ENCODE measurements at places on chromosomes 5 and 9.

- DNase-seq, result no peak
Observed at GRCh38 chr5:172645271-172646055, 4.4 kb downstream of the NEURL1B start.

DNA sequence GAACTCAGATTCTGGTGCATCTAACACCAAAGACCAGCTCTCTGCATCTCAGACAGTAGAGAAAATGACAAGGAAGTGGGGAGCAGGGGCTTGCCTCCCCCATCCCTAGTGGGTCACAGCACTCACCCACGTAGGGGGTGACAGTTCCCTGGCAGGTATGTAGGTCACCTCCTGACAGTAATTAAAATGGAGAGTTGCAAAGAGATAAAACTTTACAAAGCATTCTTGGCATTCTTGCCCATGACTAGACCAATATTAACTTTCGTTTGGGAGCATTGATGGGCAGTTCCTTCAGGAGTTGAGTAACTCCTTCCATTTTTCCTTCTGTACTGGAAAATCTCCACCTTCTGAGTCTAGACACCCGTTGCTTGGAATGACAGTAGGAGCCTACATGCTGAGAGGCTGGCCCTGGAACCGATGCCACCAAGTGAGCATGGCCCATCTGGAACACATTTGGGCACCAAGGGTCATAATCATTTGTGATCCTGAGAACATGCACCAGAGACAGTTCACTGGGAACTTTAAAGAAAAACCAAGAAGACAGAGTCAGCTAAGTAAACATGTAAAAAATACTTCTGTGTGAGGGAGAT lies 81.5 kb upstream of the MSX2 start:
- no peak for DNase-seq

DNA sequence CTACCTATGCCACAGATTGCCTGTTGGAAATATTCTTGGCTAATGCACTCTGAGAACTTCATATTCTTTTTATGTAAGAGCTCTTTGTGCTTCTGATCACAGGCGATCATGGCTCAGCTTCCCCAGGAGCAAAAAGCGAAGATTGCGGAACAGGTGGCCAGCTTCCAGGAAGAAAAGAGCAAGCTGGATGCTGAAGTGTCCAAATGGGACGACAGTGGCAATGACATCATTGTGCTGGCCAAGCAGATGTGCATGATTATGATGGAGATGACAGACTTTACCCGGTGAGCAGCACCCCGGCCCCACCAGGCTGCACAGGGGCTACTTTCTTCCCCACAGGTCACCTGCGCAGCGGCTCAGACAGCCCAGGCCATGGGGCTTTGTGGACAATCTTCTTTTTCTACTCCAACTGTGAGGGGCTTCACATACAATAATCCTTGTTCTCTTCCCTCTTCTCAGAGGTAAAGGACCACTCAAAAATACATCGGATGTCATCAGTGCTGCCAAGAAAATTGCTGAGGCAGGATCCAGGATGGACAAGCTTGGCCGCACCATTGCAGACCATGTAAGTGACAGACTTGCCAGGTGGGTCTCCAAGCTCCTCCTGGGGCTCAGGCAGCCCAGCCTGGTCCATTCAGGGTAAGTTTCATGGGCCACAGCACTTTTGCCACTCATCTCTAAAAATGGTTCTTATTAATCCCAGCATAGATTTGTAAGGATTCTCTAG lies 55.4 kb upstream of the LRRTM2 start:
- no peak for DNase-seq

GRCh38 chr9:32405506-32405905 lies 21.1 kb downstream of the ACO1 start:
- DNase-seq, result no peak

- DNase-seq, result no peak
Observed at GRCh38 chr5:56161927-56162326, 71.2 kb downstream of the ANKRD55 start.

GRCh38 chr9:34995670-34996060 lies 6.1 kb downstream of the DNAJB5 start:
- no peak for DNase-seq

DNA sequence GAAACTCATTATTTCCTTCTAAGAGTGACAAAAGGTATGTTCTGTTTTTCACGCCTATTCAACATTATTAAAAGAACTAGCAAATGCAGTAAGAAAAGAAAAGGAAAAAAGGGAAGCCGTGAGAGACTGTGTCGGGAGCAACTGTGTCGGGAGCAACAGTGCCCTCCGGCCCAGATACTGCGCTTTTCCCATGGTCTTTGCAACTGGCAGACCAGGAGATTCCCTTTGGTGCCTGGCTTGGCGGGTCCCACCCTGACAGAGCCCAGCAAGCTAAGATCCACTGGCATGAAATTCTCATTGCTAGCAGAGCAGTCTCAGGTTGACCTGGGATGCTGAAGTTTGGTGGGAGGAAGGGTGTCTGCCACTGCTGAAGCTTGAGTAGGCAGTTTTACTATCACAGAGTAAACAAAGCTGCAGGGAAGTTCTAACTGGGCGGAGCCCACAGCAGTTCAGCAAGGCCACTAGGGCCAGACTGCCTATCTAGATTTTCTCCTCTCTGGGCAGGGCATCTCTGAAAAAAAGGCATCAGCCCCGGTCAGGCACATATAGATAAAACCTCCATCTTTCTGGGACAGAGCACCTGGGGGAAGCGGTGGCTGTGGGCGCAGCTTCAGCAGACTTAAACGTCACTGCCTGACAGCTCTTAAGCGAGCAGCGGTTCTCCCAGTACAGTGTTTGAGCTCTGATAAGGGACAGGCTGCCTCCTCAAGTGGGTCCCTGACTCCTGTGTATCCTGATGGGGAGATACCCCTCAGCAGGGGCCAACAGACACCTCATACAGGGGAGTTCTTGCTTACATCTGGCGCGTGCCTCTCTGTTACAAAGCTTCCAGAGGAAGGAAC lies 1237.4 kb upstream of the CDH18 start:
- DNase-seq, result no peak
